Mesothelial cell of epicardium (in vitro differentiated cells): ENCODE measurements at places on chromosomes 1 and 21.

DNA sequence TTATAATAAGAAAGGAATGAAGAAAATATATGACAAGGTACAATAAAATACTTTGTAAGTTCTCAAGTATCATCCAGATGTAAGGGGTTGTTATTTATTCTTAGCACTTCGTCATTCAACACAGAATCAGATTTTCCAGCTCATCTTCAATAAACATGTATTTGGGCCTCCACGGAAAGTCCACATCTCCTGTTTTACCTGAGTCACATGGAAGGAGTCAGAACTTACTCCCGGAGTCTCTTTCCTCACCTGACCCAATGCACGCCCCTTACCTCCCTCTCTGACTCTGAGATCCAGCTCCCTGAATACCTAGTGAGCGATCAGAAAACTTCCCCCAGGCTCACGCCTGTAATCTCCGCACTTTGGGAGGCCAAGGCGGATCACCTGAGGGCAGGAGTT is 1.5 kb upstream of the PMVK start:
- DNase-seq = no peak

DNA sequence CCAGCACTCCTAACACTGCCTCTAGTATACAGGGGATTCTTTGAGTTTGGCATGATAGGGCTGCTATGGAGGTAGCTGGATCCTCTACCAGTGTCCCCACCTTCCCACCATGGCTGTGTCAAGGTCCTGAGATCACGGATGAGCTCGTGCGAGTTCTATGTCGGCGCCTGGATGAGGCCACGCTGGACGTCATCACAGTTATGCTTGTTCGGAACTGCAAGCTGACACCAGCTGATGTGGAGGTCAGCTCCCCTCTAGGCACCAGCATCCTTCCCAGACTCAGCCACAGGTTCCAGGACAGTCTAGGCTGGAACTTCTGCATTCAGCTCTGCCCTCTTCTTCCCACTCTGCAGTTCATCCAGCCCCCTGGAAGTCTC is 15.2 kb downstream of the HYI start:
- no peak for DNase-seq

DNA sequence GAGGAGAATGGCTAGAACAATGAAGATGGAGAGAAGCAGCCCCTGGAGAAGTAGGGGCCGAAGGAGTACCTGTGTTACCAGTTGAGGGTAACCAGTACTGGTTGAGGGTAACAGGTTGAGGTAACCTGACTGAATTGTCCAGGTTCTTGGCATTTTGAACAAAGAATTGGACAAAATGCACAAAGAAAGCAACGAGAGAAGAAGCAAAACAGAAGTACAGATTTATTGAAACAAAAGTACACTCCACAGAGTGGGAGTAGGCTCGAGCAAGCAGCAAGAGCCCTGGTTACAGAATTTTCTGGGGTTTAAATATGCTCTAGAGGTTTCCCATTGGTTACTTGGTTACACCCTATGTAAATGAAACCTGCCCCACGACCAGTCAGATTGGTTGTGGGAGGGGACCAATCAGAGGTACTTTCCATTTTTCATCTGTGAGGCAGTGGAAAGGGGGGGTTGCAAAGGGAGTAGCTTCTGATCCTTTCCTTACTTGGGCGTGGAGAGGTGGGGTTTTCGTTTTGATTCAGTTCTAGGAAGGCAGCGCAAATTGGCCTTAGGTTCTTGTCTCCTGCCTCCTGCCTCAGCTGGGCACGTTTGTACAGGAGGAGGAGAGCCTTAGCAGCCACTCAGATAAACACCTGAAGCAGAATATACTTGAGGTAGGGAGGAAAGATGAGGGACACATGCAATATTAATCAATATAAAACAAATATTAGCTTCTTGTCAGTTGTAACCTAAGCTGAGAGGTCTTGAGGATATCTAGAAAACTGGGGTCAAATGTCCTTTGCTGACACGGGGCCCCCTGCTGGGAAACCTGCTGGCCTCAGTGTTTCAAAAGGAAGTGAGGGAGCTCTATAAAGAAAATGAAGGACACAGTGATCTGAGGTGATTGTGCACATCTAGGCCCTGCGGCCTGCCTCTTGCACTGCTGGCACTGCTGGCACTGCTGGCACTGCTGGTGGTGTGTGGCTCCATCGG is 14.3 kb upstream of the LSM10 start:
- DNase-seq = no peak

- DNase-seq = no peak
Measured at GRCh38 chr1:174398246-174398645, 49.5 kb upstream of the GPR52 start.

GRCh38 chr1:224592636-224593582 is 23.2 kb upstream of the CNIH3 start:
- no peak for DNase-seq

DNA sequence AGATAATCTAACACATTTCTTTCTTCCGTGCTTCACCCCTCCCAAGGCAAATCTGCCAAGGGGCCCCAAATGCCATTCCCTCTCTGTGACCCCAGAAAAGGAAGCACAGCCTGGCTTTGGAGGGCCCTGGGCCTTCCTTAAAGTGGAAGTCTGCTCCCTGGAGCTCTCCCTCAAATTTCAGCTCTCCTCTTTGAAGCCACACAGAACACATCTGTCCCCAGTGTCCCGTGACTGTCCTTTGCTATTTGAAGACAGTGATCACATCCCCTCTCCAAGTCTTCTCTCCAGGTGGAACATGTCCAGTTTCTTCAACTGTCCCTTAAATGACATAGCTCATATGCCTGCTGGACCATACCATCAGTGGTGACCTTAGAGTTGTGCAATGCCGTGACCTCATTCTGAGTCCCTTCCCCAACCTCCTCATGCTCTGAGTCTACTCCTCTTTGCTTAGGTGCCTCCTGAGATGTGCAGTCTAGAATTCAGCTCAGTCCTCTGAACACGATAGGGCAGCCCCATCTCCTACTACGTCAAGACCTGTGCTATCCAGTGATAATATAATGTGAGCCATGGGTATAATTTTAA is 18.4 kb upstream of the FOXO6 start:
- peak; percentile 32 for DNase-seq

- DNase-seq = no peak
Measured at GRCh38 chr1:4379451-4380175, 274.8 kb upstream of the AJAP1 start.

GRCh38 chr1:68049941-68050878 is at the start of gene DIRAS3:
DIRAS3 (minus strand) TSS chr1:68050627; CDS start chr1:68047297, 3,330 bp downstream.
- DNase-seq = no peak

GRCh38 chr1:93845538-93846205 is 33.3 kb downstream of the DNTTIP2 start:
- DNase-seq = no peak

DNA sequence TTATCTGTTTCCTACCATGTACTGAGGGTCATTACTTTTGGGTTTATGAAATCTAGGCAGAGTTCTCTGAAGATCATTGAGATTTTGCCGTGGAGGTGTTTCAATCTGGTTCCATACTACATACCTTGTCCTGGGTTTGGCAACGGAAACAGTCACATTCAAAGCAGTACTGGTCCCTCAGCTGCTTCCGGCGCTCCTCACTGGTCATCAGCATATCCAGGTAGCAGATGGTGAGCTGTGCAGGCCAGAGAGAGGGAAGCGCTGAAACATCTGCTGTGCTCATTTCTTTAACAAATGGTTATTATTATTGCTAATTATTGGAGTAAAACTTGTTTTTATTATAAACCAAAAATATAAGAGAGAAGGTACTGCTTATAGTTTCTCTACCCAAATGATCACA is 591.7 kb downstream of the SMYD3 start:
- DNase-seq = no peak

- DNase-seq = no peak
Measured at GRCh38 chr1:63797056-63797726, 23.4 kb downstream of the ROR1 start.

- no peak for DNase-seq
Measured at GRCh38 chr1:37437087-37437486, 37.3 kb upstream of the ZC3H12A start.

- no peak for DNase-seq
Measured at GRCh38 chr1:202264726-202265125, 71.1 kb downstream of the LGR6 start.

DNA sequence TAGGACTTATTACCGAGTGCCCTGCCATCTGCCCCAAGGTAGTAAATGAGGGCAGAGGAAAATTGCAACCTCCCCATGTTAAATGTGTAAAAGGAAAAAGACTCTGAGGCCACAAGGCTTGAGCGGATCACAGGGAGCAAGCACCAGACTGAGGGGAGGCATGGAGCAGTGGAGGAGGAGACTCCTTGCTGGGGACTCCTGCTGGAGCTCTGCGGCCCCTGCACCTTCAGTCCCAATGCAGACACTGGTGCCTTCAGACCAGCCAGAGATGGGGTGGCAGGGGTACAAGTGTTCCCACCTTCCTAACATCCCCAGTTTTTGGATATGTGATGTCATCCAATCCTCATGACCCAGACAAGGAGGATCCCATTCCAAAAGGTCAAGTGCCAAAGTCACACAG is 128.4 kb upstream of the NGF start:
- no peak for DNase-seq

DNA sequence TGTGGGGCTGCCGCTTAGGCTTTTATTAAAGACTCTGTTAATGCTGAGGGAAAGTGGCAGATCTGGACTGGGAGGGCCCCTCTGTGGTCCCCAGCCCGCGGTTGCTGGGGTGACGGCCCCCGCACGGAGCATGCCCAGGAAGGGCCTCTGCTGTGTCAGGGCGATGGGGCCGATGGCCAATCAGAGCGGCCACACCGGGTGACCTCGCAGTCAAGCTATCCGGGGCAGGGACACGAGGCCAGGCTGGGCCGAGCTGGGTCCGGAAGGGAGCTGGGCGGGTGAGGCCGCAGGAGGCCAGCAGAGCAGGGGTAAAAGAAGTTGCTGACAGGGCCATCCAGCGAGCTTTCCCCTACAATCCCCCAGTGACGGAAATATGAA is 145.1 kb downstream of the CASZ1 start:
- no peak for DNase-seq

DNA sequence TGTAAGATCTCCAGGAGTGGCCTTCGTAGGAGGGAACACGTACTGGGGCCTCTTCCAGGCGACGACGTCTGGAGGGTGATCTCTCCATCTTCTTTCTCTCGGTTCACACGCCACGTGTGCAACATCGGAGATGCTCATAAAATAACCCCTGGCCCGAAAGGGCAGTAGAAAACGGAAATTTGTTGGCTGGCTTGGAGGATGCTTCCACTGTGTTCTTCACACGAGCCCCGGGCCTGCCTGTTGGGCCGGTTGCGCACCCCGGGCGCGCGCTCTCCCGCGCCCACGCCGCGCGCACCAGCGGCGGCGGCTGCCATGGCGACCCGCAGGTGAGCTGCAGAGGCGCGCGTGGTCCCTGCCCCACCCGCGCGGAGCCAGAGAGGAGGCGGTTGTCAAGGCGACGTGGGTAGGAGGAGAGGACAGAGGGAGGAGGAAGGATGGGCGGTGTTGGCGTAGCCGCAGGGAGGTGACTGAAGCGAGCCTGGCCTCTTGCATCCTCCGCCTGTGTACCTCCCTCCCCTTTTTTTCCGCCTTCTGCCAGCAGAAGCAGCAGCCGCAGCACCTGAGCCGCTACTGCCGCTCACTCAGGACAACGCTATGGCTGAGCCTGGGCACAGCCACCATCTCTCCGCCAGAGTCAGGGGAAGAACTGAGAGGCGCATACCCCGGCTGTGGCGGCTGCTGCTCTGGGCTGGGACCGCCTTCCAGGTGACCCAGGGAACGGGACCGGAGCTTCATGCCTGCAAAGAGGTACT is at the start of gene ELAPOR1:
TSS of gene ELAPOR1 (plus strand) at position 526 of the 752 bp plus-strand sequence. CDS start at position 595, 69 bp downstream.
- DNase-seq = peak; percentile 39
